GM03348 (cell line): ENCODE measurements at places on chromosomes 16 and 17.

- no peak for DNase-seq
Observed at GRCh38 chr17:47095268-47095667, 93.8 kb downstream of the CDC27 start.

DNA sequence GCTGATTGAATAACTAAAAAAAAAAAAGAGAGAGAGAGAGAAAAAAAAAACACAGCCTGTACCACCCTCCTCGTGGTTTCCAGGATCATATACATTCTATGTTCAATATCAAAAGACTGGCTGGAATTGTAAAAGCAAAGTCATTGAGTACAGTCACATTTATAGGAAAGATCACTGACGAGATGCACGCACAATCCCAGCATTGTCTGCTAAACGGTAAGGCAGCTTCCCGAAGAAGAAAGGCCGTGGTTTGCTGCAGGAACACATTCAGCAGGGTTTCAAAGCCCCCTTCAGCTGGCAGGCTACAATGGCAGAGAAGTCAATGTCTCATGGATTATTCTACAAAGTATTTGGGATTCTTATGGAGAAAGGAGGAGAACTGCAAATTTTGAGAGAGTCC is 9.3 kb downstream of the NQO1 start:
- no peak for DNase-seq

DNA sequence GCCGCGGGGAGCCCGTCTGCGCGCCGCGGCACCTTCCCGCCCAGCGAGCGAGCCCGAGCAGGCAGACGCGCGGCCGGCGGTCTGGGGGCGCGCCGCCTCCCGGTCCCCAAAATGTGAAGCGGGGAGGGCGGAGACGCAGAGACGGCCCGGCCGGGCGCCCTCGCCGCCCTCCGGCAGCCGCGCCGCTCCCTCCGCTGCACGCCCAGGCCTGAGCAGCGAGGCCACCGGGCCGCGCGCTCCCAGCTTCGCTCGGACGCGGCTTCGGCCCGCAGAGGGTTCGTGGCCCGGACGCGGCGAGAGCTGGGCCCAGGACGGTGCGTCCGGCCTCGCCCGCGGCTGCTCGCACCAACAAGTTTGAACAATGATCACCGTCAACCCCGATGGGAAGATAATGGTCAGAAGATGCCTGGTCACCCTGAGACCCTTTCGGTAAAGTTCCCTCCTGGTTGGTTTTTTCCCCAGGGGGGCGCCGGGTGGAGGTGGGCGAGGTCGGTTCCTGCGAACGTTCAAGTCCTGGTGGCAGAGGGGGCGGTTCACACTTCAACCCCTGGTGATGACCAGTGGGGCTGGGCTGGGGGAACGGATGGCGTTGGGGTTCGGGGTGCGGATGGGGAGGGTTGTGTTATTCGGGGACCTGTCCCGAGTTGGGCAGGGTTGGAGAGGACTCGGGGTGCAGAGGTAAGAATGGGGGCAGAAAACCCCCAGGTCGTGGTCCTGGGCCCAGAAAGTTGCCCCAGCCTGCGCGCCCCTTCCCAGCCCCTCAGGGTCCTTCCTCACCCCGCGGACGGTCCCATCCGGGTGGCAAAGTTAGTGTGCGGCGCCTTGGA is 678 bp downstream of the MGAT5B start:
- DNase-seq: peak; percentile 43

DNA sequence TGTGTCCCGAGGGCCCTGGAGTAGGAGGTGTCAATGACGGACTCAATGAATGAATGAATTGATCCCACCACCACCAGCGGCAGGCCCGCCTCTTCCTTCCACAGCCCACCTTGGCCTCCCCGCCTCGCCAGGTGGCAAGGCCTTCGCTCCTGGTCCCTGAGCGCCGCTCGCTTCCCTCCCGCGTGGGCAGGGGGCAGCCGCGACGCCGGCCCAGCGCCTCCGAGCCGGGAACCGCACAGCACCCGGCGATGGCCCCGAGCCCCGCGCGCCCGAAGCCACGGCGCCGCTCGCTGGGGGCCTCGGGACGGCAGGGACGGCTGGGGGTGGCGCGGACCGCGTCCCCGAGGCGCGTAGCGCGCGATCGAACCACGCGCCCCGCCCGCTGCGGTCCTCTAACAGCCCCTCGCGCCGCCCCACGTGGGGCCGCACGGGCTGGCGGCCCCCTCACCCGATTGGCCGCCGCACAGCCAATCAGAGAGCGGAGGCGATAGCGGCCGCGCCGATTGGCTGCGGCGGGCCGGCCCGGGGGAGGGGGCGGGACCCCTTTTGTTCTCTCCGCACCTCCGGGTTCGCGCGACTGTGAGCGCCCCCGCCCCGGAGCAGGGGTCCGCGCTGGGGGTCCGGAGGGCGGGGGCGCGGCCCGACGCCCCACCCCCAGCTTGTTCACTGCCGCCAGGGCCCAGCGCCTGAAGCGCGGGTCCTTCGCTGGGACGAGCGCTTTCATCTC is 31.4 kb downstream of the ACTG1 start:
- peak; percentile 99 for DNase-seq

- no peak for DNase-seq
Observed at GRCh38 chr17:81550830-81551457, 1.2 kb downstream of the FAAP100 start.

GRCh38 chr16:81592353-81592866 is 147.8 kb downstream of the CMIP start:
- DNase-seq: no peak

DNA sequence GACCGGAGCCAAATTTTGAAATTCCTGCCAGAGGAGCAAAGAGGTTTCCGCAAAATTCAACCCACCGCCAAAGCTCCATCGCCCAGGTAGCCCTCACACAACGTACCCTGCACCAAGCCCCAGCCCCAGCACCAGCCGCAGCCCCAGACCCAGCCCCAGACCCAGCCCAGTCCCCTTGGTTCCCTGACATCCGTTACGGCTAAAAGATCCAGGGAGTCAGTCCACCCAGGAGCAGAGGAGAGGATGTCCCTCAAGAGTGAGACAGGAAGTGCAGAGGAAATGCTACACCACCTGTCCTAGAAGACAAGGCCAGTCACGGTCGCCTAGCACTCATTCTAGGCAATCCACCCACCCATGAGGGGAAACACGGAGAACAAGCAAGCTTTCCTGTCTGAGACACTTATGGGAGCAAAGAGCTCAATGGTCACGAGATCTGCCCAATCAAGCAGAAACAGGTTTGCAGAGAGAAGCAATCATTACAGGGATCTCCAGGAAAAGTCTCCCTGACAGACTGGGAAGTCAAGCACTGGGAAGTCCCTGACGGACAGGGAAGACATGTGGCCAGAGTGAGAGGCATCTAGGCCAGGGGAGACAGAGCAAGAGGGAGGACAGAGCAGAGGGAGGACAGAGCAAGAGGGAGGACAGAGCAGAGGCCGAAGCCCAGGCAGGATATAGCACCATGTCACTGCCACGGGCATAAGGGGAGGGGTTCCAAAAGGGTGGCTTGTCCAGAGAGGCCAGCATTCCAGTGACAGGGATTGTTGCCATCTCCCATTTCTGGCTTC is 15.0 kb upstream of the KCNJ18 start:
- DNase-seq: no peak

DNA sequence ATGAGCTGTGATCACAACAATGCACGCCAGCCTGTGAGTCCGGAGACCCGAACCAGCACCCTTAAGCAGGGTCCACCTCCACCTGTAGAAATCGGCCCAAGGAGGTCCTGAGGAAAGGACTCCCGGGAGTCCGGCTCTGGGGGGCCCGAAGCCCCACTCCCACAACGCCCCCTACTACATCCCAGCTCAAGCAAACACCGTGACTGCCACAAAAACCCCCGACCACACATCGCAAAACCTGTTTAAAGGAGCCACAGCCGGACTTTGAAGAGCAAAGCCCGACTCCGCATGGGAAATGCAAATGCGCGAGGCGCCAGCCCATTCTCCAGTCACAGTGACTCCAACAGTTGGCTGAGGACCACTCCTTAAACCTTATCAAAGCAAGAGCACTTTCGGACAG is 682.4 kb downstream of the KCNJ18 start:
- DNase-seq: no peak

- no peak for DNase-seq
Observed at GRCh38 chr16:72013888-72014581, 5.5 kb downstream of the DHODH start.

GRCh38 chr17:40563220-40564052 is 1.8 kb downstream of the CCR7 start:
- no peak for DNase-seq

DNA sequence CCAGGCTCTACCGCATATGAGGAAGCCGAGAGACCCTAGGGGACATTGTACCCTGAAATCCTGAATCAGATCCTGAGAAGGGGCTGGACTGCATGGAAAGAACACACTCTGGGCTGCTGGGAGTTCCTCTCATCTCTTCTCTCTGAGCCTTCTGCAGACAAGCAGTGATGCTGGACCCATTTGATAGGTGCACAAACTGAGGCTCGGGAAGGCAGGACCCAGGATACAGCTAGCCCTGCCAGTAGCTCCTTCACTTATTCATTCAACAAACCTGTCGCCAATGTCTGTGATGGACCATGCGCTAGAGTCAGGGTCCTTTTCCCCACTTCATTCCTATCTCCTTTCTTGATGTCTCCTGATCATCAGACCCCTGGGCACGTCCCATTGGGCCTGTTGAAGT is 1.9 kb downstream of the SBK1 start:
- DNase-seq: no peak

DNA sequence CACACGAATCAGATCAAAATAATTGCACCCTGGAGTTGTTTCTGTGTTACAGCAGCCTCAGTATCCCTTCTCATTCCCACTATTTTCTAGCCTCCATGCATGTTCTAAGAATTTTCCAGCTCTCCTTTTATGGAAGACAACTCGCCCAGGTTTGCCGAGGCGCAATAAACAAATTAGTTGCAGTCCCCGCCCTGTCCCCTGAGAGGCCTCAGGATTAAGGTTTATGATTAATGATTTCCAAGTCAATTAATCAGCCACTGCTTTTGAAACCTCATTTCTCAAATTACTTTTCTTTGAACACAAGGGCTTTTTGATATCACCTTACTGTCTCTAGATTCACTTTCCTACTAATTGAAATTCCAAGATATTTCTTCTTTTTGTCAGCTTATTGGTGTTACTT is 138.3 kb upstream of the HSBP1 start:
- no peak for DNase-seq

DNA sequence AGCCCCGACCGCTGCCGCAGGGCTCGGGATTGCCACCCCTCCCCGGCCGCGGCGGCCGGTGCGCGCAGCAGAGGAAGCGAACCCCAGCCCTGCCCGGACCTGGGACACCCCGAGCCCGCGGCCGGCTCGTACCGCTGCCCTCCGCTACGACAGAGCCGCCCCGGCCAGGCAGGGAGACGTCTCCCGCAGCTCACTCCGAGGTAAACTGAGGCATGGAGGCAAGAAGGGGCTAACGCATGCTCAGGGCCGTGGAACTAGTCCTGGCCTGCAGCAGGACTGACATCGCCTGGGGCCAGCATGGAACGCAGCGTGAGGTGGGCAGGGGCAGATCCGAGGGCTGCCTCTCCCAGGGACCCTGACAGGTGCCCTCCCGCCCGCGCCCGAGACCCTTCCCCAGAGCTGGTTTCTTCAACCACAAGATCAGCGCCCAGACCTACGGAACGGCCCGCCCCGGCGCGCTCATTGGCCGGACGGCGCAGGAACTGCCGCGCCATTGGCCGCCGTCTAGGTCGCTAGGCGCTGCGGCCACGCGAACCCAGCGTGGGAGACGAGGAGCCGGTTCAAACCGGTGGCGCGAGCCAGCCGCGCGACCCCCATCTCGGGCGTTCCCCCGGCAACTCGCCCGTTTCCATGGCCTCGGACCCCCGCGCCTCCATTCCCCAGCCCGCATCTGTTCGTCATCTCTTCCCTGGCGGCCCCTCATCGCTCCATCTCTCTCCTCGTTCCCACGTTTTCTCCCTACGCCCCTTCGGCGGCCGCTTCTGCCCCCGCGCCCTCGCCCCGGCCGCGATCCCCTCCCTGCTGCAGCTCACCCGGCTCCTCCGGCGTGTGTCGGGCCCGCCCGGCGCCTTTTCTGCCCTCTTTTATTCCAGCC is at the start of gene SLC43A2:
Gene SLC43A2, minus strand, starts transcription at position 853 of the 874 bp plus-strand sequence. CDS start 960 bp downstream, outside the sequence.
- peak; percentile 96 for DNase-seq

DNA sequence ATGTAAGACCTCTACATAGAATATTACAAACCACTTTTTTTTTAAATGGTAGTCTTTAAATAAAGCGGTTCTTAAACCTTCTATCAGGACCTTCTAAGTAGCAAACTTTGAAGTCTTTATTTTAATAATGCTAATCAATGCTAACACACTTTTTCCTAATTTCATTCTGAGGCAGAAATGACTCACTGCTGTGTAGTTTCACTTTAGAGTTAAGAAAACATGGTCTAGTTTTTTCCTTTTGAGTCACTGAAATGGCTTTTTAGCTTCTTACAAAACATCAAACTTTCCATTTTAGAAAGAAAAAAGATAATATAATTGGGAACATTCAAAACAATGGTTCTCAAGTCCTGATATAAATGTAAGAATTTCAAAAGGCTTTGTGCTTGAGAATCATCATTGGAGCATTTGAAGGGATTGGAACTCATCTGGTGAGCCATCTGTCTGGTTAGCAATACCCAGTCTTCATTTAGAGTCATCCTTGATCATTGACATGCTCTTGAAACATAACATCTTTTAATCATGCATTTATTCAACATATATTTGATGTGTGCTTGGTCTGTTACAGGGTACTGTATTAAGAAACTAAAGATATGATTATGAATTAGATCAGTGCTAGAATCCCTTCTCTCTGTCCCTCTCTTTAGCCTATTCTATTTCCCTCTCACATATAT is 258.3 kb upstream of the MON1B start:
- no peak for DNase-seq

- no peak for DNase-seq
Observed at GRCh38 chr16:600781-601180, 10.9 kb downstream of the RAB40C start.

GRCh38 chr16:19488213-19488640 is 33.7 kb downstream of the GDE1 start:
- DNase-seq: no peak
